ENCODE measurements at places on chromosomes 6 and 20. TPM values are rescaled to one million over a fixed set of nuclear protein-coding genes. Genes with fewer than 3 reads are reported as not detected.

DUSP15 gene
- 2.0 TPM for total RNA-seq

BMP2 gene
- total RNA-seq = 1.2 TPM

USP49 gene
- 18.4 TPM for total RNA-seq

LY6G6C gene
- 0.21 TPM for total RNA-seq

DNA sequence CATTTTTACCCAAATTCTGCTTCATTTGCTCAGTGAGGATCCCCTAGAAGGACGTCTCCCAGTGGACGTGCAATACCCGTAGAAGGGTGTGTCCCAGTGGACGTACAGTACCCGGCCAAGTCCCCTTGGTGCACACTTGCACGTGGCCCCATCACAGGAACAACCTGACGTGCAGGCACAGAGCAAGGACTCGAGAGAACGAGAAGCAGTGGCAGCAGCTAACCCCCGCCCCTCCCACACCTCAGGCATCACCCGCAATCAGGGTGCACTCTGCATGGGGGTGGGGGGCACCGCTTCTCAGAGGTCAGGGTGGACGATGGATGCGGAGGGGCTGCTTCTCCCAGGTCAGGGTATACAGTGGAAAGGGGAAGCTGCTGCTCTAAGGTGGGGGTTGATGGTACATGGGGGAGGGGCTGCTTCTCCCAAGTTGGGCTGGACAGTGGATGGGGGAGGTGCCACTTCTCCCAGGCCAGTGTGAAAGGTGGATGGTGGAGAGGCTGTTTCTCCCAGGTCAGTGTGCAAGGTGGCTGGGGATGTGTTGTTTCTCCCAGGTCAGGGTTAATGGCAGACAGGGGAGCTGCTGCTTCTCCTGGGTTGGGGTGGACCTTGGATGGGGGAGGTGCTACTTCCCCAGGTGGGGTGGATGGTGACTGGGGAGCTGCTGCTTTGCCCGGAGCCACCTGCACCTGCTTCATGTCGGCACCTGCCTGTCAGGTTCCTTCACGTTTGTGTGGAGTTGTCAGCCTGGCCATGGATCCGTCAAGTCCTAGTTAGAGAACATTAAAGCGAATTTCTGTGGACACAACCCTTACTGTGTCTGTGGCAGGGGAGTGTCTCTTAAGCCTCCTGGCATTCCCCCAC, 1.0 kb upstream of the THBS2 start:
- no peak overlapping the region for H3K27ac ChIP-seq
- H3K27me3 ChIP-seq = peaks cover 22% of the 10 kb centered on the region
- no peak for DNase-seq
- peak overlapping the region; percentile 42 for H3K4me3 ChIP-seq
- H3K4me1 ChIP-seq = peaks cover 60% of the 10 kb centered on the region

GRCh38 chr20:37907330-37907676, 4.4 kb downstream of the VSTM2L start:
- H3K27ac ChIP-seq = no peak overlapping the region
- peaks cover 41% of the 10 kb centered on the region for H3K4me1 ChIP-seq
- no peaks in the 10 kb centered on the region for H3K36me3 ChIP-seq
- no peak for DNase-seq
- no peak overlapping the region for H3K4me3 ChIP-seq

- H3K27ac ChIP-seq = no peak overlapping the region
- DNase-seq = no peak
- H3K27me3 ChIP-seq = no peaks in the 10 kb centered on the region
- no peak overlapping the region for H3K4me3 ChIP-seq
- H3K4me1 ChIP-seq = no peaks in the 10 kb centered on the region
- no peaks in the 10 kb centered on the region for H3K36me3 ChIP-seq
These were observed 60.8 kb upstream of the MYL9 start for GRCh38 chr20:36480456-36481048.

- no peak for DNase-seq
- H3K27me3 ChIP-seq = no peaks in the 10 kb centered on the region
- H3K4me3 ChIP-seq = no peak overlapping the region
- no peaks in the 10 kb centered on the region for H3K4me1 ChIP-seq
These were observed 38.4 kb downstream of the ALDH8A1 start for GRCh38 chr6:134911547-134911946.

DNA sequence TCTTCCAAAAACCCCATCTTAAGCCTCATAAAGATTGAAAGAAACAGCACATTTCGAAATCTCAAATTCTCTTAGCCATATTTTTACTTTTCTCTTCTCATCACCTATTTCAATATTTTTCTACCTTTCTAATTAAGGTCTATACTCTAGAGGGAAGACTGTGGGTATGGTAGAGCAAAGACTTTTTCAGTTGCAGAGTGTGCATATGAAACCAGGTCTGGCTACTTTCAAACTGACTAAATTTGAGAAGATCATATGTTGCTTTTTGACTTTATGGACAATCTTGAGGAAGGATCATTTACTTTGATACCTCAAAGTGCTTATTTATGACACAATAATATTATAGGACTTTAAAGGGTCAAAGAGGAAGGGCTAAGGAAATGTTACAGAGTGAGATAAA, 20.7 kb downstream of the FILIP1 start:
- H3K27me3 ChIP-seq = no peaks in the 10 kb centered on the region
- no peak overlapping the region for H3K4me3 ChIP-seq
- H3K4me1 ChIP-seq = peaks cover 2% of the 10 kb centered on the region
- DNase-seq = no peak
- H3K27ac ChIP-seq = no peak overlapping the region
- H3K36me3 ChIP-seq = no peaks in the 10 kb centered on the region

- H3K27ac ChIP-seq = no peak overlapping the region
- no peak for DNase-seq
- no peak overlapping the region for H3K4me3 ChIP-seq
- peaks cover 6% of the 10 kb centered on the region for H3K27me3 ChIP-seq
- peaks cover 26% of the 10 kb centered on the region for H3K4me1 ChIP-seq
These were observed 26.3 kb upstream of the PMEPA1 start for GRCh38 chr20:57735831-57736737.
